AG04450 (cell line): ENCODE measurements at places on chromosomes 3 and 15.

DNA sequence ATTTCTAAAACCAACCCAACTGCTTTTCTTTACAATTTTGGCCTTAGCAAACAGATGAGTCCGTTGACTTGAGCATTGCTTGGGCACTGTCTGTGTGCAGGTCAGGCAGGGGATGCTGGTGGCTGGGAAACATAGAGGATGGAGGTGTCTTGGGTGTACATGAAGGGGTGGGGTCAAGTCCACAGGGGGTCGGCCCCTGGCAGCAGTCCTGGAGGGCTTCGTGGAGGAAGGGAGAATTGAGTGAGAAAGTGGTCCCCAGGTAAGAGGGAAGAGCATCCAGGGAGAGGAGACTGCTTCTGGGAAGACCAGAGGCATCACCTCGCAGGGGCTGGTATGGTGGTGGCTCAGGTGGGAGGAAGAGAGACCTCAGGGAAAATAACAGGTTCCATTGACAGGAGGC, 144.8 kb downstream of the TJP1 start:
- no peak for DNase-seq

- no peak for DNase-seq
These were observed 3.8 kb upstream of the KIF23 start for GRCh38 chr15:69410248-69410874.

GRCh38 chr3:29557186-29557585, 276.3 kb downstream of the RBMS3 start:
- DNase-seq, result peak; percentile 1

GRCh38 chr3:31343075-31343474, 189.7 kb upstream of the STT3B start:
- DNase-seq, result no peak

DNA sequence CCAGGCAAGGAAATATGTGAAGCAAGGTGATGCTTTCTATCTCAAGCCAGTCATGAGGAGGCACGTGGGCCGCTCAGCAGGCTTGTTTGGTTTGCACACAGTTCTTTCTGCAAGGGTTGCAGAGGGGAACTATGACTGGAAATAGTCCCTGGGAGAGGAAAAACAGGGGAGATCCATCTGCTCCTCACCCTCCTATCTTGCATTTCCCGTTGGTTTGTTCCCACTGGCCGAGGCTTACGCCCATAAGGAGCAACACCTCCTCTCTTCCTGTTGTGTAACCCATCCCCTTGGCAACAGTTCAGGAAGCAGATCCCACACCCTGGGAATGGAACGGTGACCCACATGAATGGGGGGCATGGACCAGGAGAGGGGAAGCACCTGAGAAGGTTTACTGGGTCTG, 72.1 kb upstream of the MAGI1 start:
- DNase-seq, result no peak

GRCh38 chr3:101902041-101902440, 52.7 kb downstream of the NFKBIZ start:
- DNase-seq, result peak; percentile 87

DNA sequence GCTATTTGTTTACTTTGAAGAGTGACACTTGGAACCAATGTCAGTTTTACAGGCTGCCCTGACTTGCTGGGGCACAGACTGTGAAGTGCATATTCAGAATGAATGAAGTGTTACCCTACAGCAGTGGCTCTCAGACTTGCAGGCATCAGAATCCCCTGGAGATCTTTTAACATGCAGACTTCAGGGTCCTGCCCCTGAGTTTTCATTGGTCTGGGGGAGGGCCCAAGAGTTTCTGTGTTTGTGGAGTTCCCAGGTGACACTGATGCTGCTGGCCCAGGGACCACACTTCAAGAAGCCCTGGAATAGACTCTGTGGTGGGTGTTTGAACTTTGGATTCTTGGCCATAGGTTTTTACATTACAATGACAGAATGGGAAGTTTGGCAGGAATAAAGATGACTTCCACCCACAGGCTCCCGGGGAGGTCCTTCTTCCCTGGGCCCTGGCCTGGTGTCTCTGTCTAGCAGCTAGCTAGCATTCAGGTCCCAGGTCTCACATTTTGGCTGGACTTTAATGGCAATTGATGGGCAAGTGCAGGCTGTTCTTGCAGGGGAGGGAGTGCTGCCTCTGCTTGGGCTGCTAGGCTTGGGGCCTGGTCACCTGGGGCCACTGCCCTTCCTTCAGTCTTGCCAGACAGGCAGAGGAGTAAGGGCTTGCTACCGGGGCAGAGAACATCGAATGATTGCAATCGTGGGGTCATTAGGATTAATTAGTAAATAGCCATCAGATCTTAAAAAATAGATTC, 149.0 kb downstream of the APBA2 start:
- no peak for DNase-seq

- DNase-seq, result no peak
These were observed 288.0 kb downstream of the EPHA3 start for GRCh38 chr3:89395456-89395855.

GRCh38 chr15:72304596-72304995, 15.4 kb downstream of the CELF6 start:
- DNase-seq, result no peak

DNA sequence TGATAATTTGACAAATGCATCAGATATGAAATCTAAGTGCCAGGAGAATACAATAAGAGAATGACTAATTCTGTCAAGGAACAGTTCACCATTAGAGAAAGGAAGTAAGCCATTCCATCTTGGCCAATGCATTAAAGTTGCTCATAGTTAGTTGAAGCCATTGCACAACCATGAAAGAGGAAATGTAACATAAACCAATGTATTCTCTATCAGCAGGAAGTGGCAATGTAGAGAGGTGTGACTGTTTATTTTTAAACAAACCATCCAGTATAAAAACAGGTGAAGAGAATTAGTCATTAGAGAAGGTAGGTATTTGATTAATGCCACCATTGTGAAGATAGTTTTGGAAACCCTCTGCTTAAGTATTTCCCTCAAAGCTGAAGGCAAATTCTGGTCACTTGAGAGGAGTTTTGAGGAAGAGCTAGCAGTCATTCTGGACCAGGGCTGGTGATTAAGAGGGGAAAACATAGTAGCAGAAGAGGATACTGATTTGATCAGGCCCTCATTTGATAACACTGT, 10.7 kb upstream of the ANXA2 start:
- DNase-seq, result no peak

- DNase-seq, result no peak
These were observed 68.8 kb upstream of the IL12A start for GRCh38 chr3:159919873-159920272.

DNA sequence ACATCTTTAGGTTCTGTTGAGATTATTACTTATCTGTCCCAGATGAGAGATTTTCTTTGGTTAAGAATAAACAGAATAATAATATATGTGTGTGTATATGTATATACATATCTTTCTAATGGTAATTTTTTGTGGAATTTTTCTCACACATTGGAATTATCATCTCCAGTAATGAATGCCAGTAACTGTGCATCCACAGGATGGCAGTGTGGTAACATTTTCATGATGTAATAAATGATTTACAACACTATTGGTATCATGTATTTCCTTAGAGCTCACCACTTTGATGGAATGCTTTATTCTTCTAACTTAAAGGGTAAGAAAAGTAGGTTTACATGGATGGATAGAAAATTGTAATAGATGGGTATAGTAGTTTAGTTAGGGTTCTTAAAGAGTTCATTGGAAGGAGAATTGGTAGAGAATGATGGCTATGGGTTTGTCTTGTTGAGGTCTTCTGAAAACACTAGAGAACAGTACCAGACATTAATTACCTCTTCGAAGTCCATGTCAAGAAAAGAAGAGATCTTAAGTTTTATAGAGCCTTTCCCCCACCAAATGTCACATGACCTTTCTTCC, 78.1 kb downstream of the STT3B start:
- no peak for DNase-seq

DNA sequence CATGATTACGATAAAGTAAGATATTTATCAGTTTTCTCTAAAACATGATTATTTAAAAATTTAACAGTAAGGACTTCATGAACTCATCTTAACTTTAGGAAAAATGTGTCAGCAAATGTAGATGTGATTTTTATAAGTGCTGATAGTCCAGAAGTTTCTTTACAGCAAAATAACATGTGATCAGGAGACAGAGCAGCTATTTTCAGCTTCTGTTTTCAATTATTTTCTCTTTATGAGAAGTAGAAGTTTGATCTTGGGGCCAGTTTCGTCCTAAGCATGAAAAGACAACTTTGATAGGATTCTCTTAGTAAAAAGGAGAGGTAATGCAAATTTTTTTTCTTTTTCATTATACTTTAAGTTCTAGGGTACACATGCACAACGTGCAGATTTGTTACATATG, 96.5 kb upstream of the TSPAN3 start:
- DNase-seq, result no peak

DNA sequence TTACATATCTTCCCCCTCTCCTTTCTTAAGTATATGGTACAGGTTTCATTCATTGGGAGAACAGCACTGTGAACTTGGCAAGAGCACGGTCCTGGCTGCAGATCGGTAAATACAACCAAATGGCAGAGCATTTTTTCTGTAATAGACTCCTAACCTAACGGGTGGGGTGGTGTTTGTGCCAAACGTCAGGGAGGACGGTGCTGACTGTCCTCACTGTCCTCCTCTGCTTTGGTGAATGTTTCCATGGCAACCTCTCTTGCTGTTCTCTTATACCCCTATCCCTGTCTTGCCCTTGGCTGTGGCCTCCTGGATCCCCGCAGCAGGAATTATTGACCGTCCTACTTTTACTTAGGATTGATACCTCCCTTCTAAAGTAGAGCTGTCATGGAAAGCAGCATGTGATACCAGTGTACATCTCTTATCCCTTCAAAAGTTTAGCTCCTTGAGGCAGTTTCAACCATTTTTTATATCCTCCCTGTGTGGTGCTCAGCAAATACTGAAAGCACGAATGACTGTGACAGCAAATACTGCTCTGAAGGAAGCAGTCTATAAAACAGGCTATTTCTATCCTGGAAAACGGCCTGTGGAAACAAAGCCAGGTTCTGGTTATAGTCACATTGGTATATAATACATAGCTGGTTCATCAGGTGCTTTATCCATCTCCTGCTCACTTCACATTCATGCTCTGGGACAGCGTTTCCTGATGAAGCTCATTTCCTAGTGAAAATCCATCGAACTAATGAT, 275.4 kb upstream of the C2CD4B start:
- DNase-seq, result no peak

DNA sequence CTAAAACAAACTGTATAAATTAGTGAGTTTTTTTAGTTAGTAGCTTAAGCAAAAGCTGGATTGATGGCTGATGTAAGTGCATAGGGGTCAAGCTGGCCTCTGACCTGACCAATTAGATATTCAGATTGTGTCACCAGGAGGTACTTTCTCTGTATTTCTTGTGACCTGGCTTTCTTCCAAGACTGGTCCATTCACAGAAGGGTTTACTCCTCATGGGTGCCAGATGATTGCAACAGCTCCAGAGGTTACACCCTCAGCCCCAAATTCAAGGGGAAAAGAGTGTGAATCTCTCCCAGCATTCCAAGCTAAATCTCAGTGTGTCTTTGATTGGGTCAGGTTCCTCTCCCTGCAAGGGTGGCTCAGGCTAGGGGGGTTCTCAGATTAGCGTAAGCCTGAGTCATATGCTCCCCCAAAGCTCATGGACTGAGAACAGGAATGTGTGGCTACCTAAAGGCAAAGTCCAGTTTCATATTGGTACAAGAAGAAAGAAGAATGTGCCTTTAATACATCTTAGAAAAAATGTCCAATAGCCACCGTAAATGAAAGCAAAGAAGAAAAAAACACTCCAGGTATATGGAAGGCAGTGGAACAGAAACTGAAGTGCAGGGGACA, 16.5 kb downstream of the PML start:
- no peak for DNase-seq

DNA sequence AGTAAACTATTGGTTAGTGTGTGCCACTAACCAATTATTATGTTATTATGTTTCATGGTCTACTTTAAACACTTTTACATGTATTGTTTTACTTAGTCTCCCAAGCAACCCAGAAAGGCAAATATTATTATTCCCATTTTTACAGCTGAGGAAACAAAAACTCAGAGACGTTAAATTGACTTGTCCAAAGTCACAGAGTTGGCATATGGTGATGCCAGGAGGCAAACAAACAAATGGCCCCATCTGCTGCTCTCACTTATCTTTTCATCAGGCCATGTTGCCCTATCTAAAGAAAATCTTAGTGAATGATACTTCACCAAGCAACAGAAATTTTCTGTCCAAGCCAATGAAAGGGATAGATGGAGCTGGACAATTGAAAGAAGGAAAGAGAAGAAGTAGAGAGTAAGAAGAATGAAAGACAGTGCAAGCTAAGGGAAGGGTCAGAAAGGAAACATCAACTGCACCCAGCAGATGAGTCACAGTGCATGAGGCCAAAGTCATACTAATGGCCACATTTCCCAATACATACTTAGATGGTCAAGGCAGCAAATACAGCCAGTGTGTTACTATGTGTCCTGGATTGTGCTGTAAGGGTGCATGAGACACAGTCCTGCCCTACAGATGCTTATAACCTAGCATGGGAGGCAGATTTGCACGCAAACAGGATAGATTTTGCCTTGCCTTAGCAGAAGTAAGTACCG, 266.9 kb downstream of the KCNMB2 start:
- no peak for DNase-seq

- no peak for DNase-seq
These were observed 1.9 kb downstream of the SNRPA1 start for GRCh38 chr15:101293122-101293521.

GRCh38 chr3:46096781-46097180, 69.5 kb upstream of the XCR1 start:
- DNase-seq, result no peak

- DNase-seq, result no peak
These were observed 130.5 kb downstream of the TNIK start for GRCh38 chr3:171329746-171330145.

GRCh38 chr15:53811530-53811929, 52.1 kb upstream of the WDR72 start:
- DNase-seq, result no peak

GRCh38 chr15:69016021-69016595, 1.6 kb downstream of the NOX5 start:
- no peak for DNase-seq

DNA sequence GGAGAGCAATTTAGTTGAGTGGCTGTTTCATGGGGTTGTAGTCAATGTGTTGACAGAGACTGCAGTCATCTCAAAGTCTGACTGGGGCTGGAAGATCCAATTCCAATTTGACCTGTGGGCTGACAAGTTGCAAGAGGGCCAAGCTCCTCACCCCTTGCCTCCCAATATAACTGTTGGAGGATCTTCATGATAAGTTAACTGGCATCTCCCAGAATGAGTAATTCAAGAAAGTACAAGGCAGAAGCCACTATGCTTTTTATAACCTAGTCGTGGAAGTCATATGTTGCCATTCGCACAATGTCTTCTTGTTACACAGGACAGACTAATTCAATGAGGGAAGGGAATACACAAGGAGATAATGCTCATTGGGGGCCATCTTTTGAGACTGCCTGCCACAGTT, 29.1 kb downstream of the GPR15 start:
- DNase-seq, result no peak

DNA sequence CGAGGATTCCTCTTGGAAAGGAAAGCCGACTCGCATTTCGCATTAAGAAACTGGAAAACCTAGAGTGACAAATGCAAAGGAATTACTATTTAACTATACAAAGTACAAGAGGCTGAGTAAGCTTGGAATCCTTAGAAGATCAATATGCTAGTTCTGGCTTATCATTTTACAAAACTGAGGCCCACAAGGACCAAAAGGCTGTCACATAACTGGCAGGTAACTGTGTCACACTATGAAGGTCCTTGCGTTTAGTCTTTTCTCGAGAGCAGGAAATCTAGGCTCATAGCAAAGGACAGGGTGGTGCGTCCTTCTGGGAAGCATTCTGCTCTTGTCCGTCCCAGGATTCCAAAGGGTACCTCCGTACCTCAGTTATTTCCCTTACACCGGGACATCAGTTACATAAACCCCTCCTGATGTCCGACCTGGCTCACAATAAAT, 629 bp downstream of the RPL24 start:
- DNase-seq, result no peak

GRCh38 chr3:31592764-31593163, 60.0 kb downstream of the STT3B start:
- DNase-seq, result no peak
